ENCODE measurements at places on chromosomes 4 and X.

DNA sequence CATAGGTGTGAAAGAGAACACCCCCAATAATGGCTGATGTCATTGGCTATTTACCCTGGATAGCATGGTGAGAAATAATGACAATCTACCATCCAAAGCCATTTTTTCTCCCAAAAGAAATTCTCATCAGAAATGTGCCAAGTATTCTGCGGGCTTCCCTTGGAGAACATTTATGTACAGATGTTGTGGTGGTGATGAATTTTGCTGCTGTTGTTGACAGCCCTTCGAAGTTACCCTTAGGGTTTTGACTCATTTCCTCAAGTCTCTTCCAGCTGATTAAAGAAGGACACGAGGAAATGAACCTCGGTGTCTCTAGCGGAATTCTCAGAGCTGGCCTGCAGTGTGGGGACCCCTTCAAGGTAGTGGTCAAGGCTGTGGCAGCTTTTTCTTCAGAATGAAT is 3.4 kb downstream of the KIT start:
- no peak for DNase-seq

- DNase-seq: no peak
Observed at GRCh38 chrX:1306909-1307625, 29.5 kb upstream of the IL3RA start.

GRCh38 chr4:160370046-160370445 is 1267.2 kb downstream of the RAPGEF2 start:
- no peak for DNase-seq

DNA sequence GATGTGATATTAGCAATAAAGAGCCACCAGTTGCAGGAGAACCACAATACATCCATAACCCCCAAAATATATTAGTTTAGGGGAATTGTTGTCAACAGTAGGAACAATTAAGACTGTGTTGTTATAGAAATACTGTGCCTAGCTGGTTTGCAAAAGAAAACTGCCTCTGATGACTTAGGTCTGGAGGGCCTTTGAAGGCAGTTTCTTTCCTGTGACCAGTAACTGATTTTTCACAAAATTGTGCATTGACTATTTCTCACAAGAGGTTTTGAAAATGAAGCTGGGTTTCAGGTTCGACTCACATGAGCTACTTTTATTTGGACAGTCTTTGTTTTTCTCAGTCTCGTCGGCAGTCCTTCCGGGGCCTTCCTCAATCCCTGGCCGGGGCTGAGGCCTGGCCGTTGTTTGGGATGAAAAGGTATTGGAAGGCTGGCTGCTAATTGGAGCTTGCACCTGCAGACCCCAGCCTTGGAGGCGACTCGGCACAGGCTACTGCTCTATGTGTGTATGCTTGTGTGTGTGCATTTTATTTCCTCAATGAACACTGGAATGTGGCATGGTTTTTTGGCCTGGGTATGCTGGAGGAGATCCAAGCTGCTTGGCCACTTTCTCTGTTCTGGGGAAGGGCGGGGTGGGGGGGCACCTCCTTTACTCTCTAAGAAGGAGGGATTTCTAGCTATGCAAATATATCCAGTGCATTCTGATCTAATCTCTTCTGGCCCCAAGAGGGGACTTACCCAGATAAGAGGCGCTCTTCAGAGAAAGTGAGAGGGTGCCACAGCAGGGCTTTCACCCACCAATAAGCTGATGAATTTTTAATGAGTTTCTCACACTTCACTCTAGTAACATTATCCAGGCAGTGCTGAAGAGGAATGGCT is 49.5 kb upstream of the LNX1 start:
- no peak for DNase-seq

GRCh38 chrX:53305219-53305995 is 24.0 kb upstream of the IQSEC2 start:
- no peak for DNase-seq

GRCh38 chrX:17160975-17161374 is 214.0 kb upstream of the NHS start:
- DNase-seq: no peak

- no peak for DNase-seq
Observed at GRCh38 chr4:78031417-78031950, 25.6 kb upstream of the FRAS1 start.

GRCh38 chrX:125810856-125811255 is 355.2 kb downstream of the DCAF12L2 start:
- DNase-seq: no peak
